ENCODE measurements at places on chromosomes 11 and 22.

DNA sequence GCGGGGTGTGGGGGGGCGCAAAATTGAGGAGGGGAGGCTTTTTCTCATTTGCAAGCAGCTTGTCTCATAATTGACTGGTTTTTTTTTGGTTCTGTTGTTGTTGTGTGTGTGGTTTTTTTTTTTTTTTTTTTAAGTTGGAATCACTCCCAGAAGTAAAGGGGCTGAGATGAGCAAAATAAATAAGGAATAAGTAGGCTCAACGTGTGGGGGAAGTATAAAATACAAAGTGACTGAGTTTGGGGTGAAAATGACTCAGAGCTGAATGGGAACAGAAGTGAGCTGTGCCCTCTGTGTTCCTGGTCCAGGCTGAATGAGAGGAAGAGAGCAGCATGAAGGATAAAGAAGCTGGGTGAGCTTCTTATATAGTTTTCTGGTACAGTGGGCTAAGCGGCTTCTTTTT is 90.0 kb downstream of the GRIK4 start:
- DNase-seq: no peak

DNA sequence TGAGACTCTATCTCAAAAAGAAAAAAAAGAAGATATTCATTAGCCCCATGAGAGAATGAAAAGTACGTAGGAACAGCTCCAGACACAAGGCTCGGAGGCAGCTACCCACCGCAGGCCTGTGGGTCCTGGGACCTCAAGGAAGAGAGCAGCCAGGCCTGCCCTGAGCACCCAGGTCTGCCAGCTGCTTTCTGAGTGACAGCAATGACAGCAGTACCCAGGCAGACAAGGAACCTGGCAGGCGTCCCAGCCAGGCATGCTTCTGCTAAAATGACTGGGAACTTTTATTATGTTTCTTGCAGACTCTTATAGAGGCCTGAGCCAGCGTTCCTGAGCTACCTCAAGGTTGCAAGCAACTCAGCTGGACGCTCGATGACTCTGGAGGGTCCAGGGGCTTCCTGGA is 31.6 kb downstream of the CPT1A start:
- DNase-seq: no peak

DNA sequence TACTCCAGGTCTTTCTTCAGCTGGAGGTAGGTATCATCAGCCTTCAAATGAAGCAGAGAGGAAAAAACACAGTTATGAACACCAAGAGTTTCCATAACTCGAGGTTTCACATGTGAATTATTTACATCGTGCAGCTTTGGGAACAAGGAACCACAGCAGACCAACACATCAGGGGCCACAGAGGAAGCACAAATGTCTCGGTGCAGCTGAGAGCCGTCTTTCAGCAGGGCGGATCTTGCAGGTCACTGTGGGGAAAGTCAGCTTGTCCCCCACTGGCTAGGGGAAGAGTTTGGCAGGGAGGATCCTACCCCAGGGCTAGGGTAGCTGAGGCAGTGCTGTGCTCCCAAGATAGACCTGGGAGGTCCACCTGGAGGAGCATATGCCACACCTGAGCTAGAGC is 74.7 kb downstream of the C11orf58 start:
- no peak for DNase-seq

DNA sequence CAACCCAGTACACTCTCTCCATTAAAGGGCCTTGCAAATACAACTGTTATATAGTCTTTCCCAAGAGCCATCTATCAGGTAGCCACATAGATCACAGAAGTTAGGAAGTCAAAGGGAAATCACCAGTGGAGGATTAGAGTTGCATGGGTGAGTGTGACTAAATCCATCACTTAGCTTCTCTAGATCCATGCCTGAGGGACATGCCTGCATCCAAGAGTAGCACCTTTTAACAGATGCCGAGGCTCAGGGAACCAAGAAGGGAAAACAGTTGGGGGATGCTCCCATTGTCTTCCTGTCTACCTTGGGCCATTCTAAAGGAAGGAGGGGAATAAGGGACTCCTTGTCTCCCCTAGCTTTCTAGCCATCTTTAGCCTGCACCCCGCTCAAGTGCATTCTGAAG is 77.9 kb downstream of the XRRA1 start:
- no peak for DNase-seq

GRCh38 chr11:117062498-117062897 is 35.7 kb downstream of the SIK3 start:
- no peak for DNase-seq

GRCh38 chr11:44966694-44967093 is 16.0 kb upstream of the TP53I11 start:
- no peak for DNase-seq

GRCh38 chr22:39129746-39130145 is 22.7 kb downstream of the CBX7 start:
- no peak for DNase-seq

DNA sequence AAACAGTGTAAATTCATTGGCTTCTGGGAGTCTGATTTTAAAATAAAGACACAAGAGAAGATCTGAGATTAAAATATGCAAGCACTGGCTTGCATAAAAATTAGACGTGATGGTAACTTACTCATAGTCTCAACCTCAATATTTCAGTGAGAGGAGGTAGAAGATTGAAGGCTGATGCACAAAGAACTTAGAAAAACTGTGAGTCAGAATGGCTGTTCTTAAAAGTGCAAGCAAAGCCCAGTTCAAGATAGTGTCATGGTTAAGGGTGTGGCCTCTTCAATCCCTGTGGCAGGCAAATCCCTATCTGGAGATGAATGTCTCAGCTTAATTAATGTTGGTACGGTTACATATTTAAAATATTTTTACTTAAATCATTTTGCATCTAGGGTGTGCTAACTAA is 33.6 kb upstream of the FIBIN start:
- DNase-seq: no peak

GRCh38 chr11:62882788-62883501 is 2.2 kb downstream of the SLC3A2 start:
- no peak for DNase-seq

GRCh38 chr22:45680932-45681700 is 9.5 kb downstream of the ATXN10 start:
- no peak for DNase-seq

DNA sequence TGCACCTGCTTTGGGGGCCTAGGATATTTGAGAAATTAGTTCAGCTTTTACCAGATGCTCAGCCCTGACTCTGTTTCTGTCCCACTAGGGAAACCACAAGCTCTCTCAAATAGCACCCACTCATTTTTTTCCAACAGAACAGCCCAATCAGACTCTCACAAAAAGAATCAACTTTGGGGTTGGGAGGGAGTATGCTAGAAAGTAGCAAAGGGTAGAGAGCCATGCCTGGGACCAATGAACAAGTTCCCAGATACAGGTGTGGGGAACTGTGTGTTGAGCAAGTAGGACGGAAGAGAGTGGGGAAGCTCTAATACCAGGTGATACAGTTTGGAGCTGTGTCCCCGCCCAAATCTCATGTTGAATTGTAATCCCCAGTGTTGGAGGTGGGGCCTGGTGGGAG is 41.1 kb downstream of the TRIM66 start:
- DNase-seq: no peak

GRCh38 chr22:22951035-22951434 is 63.4 kb downstream of the IGLL5 start:
- DNase-seq: no peak

Data from CD4-positive, alpha-beta T cell (primary cell).